ENCODE measurements at places on chromosomes 3 and 15. TPM values are rescaled to one million over a fixed set of nuclear protein-coding genes. Genes with fewer than 3 reads are reported as not detected.

- no peak for DNase-seq
- H3K27me3 ChIP-seq = no peaks in the 10 kb centered on the region
- H3K36me3 ChIP-seq = no peaks in the 10 kb centered on the region
- H3K4me1 ChIP-seq = no peaks in the 10 kb centered on the region
Observed at GRCh38 chr3:187695449-187695848, 6.9 kb downstream of the RTP2 start.

GRCh38 chr3:1967525-1967924, 131.1 kb upstream of the CNTN4 start:
- H3K4me1 ChIP-seq = no peaks in the 10 kb centered on the region
- no peak overlapping the region for H3K4me3 ChIP-seq
- H3K27ac ChIP-seq = no peak overlapping the region
- no peak for DNase-seq

GRCh38 chr3:167887096-167887495, 151.6 kb downstream of the SERPINI1 start:
- no peak overlapping the region for H3K4me3 ChIP-seq
- no peaks in the 10 kb centered on the region for H3K27me3 ChIP-seq
- no peak overlapping the region for H3K27ac ChIP-seq
- no peak for DNase-seq
- H3K4me1 ChIP-seq = no peaks in the 10 kb centered on the region
- H3K36me3 ChIP-seq = no peaks in the 10 kb centered on the region

DNA sequence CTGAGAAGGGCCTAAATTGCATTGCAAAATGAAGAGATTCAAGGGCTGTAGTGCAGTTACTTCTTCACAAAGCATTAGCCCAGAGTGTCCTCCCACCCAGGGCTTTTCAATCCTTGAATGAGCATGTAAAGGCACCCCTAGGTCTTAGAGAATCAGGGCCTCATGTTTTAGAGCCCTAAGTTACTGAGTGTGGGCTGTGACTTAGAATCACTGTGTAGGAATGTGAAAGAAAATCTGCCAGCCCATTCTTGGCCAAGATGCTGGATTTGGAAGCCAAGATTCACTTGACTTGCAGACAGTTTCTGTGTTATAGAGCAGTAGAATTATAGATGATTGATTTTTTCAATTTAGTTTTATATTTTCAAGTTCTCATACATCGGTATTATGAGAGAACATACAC, 153.2 kb downstream of the MYRIP start:
- peaks cover 6% of the 10 kb centered on the region for H3K4me1 ChIP-seq
- DNase-seq = peak; percentile 9
- H3K4me3 ChIP-seq = no peak overlapping the region
- H3K27ac ChIP-seq = no peak overlapping the region
- no peaks in the 10 kb centered on the region for H3K36me3 ChIP-seq
- no peaks in the 10 kb centered on the region for H3K27me3 ChIP-seq

DNA sequence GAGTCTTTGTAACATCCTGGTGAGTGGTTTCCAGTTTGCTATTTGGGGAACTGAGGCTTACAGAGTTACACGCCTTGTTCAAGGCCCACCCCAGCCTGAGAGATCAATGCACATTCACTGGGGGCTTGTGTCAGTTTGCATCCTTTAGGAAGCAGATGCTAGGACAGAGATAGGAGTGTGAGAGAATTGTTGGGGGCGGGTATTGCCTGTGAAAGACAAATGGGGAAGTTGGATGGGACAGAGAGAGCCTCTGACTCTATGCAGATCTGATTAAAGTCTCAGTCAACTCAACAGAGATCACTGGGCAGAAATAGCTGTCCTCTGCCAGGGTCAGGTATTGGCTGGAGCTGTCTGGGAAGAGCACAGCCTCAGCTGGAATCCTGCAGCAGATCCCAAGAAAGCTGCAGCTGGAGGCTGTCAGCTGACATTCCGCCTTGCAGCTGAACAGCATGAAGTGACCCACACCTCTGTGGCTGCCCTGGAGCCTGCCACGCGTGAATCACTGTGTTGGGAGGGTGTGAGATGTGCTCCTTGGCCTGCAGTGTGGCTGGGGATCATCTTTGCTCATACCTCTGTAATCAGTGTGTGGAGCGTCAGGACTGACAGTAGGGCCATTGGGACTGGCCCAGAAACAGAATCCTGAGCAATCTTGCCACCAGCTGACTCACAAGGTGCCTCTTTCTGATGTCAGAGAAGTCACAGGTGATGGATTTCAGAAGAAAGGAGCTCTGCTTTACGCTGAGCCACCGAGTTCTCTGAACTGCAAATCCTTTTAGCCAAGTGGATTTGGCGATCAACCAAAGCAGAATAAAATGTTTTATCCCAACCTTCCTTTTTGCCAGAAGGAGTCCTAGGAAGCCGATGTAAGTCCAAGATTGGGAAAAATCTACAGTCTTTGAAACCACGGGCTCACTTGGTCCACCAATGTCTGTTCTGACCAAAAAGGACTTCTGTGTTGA, 284.1 kb upstream of the LRRFIP2 start:
- no peaks in the 10 kb centered on the region for H3K4me1 ChIP-seq
- no peak overlapping the region for H3K27ac ChIP-seq
- peaks cover 29% of the 10 kb centered on the region for H3K27me3 ChIP-seq
- peak; percentile 12 for DNase-seq
- no peak overlapping the region for H3K4me3 ChIP-seq

GRCh38 chr3:105883798-105884377, 15.1 kb upstream of the CBLB start:
- H3K27me3 ChIP-seq = no peaks in the 10 kb centered on the region
- no peak overlapping the region for H3K27ac ChIP-seq
- no peaks in the 10 kb centered on the region for H3K4me1 ChIP-seq
- no peaks in the 10 kb centered on the region for H3K36me3 ChIP-seq

Gene FLNB
- total RNA-seq = 54.9 TPM

All from neural progenitor cell (in vitro differentiated cells).